HFF-Myc (cell line): ENCODE measurements at places on chromosomes 7 and 10.

DNA sequence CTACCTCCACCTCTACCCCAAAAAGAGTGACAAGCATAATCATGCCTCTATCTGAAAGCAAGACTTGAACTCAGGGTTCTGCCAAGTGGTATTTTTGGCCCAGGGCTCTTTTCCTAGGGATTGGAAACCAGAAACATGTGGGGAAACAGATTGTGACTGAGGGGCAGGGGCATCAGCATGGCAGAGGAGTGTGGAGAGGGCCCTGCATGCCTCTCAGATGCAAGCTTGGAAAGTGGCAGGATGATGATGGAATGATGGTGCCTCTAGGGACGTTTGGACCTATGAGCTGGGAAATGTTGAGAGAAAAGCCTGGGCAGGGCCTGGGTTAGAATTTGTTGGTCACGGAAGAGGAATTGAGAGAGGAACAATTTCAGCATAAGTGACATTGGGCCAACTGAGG, 78.4 kb upstream of the LEP start:
- no peak for DNase-seq

GRCh38 chr7:27636326-27637006, 26.2 kb downstream of the HIBADH start:
- no peak for DNase-seq

GRCh38 chr7:77631820-77632219, 64.4 kb upstream of the RSBN1L start:
- no peak for DNase-seq

GRCh38 chr7:51070151-51070550, 246.5 kb downstream of the COBL start:
- DNase-seq, result no peak

- DNase-seq, result no peak
Measured at GRCh38 chr10:117542706-117543224, at the start of gene EMX2. Gene EMX2, plus strand, starts transcription at chr10:117542746. Its CDS starts 522 bp downstream, at chr10:117543268.

GRCh38 chr7:98816967-98817710, 52.7 kb downstream of the TMEM130 start:
- no peak for DNase-seq

DNA sequence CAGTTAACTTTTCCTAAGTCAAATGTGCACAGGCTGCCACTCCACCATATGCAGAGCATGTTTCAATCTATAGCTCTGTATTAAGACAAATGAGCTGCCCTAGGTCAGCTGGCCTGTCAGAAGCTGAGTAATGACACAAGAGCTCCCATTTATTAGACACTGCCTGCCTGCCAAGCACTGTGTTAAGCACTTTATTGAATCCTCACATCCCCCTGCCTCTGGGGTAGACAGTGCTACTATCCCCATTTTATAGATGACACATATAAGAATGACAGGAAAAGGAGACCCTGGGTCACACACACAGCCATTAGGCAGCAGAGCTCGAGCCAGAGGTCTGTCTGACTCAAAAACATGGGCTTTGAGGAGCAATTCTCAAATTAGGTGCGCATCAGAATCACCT, 179.8 kb upstream of the PDE1C start:
- no peak for DNase-seq

- peak; percentile 6 for DNase-seq
Measured at GRCh38 chr10:76717141-76717540, 920.5 kb downstream of the KCNMA1 start.

GRCh38 chr10:119331061-119331460, 123.7 kb downstream of the GRK5 start:
- DNase-seq, result no peak

GRCh38 chr7:67771846-67772605, 775.4 kb downstream of the TYW1 start:
- DNase-seq, result no peak

DNA sequence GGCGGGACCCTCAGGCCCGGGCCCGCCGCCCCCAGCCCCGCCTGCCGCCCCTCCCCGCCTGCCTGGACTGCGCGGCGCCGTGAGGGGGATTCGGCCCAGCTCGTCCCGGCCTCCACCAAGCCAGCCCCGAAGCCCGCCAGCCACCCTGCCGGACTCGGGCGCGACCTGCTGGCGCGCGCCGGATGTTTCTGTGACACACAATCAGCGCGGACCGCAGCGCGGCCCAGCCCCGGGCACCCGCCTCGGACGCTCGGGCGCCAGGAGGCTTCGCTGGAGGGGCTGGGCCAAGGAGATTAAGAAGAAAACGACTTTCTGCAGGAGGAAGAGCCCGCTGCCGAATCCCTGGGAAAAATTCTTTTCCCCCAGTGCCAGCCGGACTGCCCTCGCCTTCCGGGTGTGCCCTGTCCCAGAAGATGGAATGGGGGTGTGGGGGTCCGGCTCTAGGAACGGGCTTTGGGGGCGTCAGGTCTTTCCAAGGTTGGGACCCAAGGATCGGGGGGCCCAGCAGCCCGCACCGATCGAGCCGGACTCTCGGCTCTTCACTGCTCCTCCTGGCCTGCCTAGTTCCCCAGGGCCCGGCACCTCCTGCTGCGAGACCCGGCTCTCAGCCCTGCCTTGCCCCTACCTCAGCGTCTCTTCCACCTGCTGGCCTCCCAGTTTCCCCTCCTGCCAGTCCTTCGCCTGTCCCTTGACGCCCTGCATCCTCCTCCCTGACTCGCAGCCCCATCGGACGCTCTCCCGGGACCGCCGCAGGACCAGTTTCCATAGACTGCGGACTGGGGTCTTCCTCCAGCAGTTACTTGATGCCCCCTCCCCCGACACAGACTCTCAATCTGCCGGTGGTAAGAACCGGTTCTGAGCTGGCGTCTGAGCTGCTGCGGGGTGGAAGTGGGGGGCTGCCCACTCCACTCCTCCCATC, 82.7 kb downstream of the PAX2 start:
- DNase-seq, result no peak

GRCh38 chr10:76735866-76736265, 901.7 kb downstream of the KCNMA1 start:
- no peak for DNase-seq
